ENCODE measurements at places on chromosomes 6 and 20.

DNA sequence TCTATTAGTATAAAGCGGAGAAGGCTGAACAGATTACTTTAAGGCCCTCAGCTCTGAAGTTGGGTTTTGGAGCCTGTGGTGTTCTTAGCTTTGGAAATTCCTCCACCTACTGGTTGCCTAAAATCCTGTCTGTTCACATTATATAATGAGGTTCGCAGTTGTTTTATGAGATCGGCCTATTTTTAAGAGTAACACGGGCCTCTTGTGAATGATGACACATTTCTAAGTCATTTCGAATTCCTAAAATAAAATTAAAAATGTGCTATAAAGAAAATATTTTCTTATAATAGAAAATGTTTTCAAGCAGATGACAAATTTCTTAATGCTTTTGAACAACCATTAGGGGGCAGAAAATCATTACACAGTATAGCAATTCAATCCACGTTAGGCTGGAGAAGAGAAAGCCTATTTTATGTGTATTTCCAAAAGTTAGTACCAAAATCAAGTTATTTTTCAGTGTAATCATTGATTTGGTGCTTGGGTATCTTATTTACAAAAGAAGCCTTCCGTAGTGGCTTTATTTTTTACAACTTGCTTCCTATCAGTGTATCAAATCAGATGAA, 15.8 kb upstream of the FAM8A1 start:
- peak; percentile 55 for DNase-seq

- DNase-seq = no peak
Measured at GRCh38 chr20:31842471-31843157, 2.8 kb downstream of the FOXS1 start.

DNA sequence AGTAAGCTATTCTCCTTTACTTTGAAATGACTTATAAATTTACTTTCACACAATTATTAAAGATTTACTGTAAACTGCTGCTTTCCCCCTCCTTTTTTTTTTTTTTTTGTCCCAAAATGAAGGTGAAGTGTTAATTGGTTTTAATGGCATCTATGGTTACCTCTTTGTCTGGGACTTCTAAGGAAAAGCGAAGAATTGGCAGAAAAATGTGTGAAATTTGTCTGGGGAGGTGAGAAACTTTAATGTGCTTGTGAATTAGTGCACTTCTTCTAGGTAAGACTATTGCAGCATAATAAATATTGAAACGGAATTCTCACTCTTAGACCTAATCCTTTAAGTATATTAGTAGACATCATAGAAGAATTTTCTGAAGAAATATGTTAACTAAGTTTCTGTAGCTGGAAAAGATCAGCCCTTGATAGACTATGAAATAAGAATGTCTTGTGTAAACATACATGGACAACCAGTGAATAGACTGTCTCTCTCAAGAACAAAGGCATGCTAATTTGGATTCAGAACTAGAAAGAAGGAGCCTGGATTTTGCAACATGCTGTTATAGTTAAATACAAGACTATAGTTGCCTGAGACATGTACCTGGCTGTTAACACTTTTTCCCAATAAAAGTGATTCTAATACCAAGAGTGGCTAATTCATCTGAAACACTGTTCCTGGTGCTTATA, 23.9 kb downstream of the FLRT3 start:
- no peak for DNase-seq

DNA sequence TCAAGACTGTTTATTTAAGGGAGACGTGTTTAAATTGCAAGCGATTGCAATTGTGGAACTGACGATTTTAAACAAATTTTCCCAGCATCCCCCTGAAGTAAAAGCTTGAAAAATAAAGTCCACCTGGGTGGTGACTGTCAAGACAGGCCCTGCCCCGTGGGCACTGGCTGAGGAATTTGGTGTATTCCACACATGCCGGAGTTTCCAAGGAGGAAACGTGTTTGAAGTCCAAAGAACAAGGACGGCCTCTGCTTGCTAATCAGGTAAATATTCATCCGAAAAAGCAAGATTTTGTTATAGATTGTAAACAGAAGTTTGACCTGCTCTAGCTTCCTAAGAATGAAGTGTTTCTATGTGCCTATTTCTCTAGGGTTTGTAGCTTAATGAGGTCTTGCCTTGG, 505.1 kb downstream of the QKI start:
- no peak for DNase-seq

DNA sequence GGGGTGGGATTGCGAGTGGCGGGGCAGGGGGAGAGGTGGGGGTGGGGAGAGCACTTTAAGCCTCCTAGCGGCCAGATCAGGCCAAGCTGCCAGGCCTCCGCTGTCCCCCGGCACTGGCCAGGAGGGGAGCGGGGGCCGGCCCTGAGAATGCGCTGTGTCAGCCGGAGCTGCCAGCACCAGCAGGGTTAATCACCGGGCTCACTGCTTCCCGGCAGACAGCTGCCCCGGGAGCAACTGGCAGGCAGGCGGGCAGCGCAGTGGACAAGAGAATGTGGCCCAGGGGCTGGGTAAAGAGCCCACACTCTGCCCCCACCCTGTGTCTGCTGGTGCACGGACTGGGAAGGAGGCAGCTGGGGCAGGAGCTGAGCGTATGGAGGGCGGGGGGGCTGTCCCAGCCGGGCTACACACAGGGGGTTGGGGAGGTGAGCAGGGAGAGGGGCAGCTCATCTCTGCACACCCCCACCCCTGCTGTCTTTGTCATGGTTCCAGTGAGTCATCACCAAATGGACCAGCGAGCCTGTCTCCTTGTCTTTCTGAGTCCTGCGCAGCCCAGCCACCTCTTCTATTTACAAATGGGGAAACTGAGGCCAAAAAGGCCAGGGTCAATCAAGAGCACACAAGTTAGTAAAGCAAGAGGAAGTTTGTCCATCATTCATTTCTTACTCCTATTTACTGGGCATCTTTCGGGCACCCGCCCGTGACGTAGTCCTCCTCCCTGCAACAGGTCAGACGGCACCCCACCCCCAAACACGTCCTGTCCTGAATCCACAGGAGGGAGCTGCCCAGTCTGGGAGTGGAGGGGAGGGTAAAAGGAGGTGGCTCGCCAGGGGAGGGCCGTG, 2.1 kb upstream of the LAMA5 start:
- DNase-seq = no peak

DNA sequence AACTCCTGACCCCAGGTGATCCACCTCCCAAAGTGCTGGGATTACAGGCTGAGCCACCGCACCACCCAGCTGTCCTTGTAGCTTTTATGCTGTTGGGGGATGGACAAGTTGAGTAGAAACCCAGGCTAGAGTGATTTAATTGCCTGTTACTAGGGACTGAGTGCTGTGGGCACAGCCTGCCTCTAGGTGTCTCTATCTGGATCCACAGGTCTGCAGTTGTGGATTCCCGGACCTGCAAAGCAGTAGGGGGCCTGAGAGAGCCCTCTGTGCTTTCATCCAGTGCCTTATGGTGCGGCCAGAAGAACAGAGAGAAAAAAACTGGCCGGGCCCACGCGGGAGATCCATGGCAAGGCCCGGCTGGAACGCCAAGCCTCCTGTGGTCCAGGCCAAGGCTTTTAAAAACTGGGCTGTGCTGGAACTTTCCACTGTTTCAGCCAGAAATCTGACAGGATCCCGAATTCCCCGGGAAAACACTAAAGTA, 5.2 kb downstream of the SIRPA start:
- no peak for DNase-seq

DNA sequence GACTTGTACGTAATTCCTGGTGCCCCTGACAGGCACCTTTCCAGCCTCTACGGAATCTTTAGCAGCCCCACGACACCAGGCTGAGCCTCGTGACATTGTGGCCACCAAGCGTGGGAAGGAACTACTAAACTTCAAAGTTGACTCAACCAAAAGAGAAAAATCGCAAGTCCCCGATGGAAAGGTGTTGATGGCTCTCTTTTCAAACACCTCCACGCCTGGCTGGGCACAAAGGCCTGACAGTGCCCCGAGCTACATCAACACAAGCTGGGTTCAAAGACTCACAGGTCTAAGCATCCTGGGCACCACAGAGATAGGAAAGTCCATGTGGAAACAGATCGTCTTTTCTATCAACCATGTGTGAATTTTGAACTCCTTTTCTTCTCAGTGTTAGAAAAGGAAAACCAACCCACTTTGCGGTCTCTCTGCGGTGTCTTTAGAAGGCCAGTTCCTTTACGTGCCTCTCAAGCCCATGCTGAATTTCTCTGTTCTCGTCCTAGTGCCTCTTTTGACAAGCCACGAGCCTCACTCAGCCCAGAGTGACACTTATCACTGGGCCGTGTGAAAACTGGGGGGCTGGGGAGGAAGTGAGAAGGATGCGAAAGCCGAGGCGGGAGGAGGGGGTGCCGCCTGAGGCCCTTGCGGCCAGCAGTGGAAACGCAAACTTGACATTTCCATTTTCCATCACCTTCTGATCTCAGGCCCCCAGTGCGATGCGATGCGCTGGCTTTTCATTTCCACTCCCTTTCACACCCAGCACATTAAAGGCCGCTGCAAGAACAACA, 59.4 kb downstream of the GFOD1 start:
- no peak for DNase-seq

GRCh38 chr20:5484926-5485325, 168.2 kb upstream of the PROKR2 start:
- no peak for DNase-seq

DNA sequence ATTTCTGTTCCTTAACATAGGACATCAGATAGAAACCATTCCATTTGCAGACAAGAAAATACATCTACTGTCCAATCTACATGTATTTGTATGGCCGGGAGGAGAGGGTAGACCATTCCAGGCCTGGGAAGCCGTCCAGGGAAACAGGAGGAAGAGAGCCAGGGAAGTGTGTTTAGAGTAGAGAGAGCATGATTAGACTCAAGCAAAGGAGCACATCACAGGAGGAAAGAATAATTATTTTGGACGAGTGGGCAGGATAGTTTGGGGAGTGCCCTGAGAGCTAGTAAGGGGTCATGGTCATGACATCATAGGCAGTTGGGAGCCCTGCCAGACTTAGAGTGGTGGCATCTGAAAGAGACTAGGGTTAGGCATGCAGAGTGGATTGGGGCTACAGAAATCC, 250.0 kb downstream of the HIVEP2 start:
- no peak for DNase-seq

DNA sequence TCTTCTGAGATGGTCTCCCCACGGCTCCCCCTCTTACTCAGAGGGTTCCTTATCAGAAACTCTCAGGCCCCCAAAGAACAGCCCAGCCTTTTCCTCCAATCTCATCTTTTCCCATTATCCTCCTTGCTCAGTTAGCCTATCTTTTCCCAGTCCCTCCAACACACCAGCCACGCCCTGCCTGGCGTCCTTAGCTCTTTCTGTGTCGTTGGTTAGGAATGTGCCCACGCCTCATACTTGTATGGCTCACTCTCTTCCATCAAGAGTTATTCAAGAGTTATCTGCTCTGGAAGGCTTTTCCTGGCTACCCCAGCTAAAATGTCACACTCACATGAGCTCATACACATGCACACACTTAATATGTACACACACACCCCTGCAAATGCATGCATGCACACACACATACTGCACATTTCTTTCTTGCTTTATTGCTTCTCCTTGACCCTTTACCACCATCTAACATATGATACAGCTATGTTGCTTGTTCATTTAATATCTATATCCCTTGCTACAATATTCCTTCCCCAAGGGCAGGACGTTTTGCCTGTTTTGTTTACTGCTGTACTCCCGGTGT, 37.6 kb downstream of the SLC2A10 start:
- no peak for DNase-seq

DNA sequence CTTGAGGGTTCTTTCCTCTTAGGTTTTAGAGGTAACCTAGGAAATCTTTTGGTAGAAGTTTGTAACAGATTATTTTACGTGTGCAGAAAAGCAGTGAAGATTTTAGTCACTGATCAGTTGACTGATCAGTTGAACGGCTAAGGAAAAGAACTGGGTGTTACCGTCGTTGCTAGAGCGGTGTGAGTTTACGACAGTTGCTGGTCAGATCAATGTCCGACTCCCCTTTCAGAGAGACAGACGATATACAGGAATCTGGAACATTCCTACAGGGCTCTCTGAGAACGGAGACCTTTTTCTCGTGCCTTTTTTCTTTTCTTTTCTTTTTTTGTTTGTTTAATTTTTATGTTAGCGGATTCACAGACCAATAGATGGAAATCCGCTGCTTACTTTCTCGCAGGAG, 132.1 kb upstream of the ZNF184 start:
- DNase-seq = no peak

GRCh38 chr20:363319-364078, 16.6 kb downstream of the NRSN2 start:
- no peak for DNase-seq

- DNase-seq = peak; percentile 59
Measured at GRCh38 chr6:107493158-107494057, 3.5 kb downstream of the SOBP start.

- DNase-seq = peak; percentile 43
Measured at GRCh38 chr6:118319894-118320649, 228.0 kb upstream of the PLN start.

GRCh38 chr6:99613409-99613704, 6.7 kb downstream of the PRDM13 start:
- DNase-seq = no peak

DNA sequence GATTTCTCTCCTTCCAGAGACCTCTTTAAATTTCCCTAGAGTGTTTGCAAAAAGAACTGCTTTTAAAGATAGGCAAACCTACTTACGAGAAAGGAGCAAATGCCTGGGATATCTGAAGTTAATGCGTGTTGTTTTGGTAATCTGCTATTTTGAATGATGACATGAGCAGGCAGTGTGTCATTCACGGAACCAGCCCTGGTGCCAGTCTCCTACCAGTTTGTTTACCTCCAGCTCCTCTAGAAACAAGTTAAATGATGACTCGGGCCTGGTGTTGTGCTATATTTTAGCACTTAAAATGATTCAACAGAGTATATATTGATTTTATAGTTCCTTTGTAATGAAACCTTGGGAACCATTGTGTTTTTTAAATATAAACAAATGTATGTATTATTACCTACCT, 41.1 kb upstream of the MAP3K4 start:
- no peak for DNase-seq

GRCh38 chr6:134544737-134545136, 226.8 kb upstream of the SGK1 start:
- no peak for DNase-seq

- DNase-seq = no peak
Measured at GRCh38 chr6:127342296-127342945, 988 bp downstream of the ECHDC1 start.

- no peak for DNase-seq
Measured at GRCh38 chr6:16391451-16391912, 153.1 kb downstream of the GMPR start.

GRCh38 chr20:12166053-12166717, 248.5 kb downstream of the BTBD3 start:
- no peak for DNase-seq

GRCh38 chr6:35603326-35604202, 85.2 kb downstream of the FKBP5 start:
- DNase-seq = peak; percentile 28

GRCh38 chr20:46575937-46576461, 25.5 kb upstream of the OCSTAMP start:
- DNase-seq = no peak

DNA sequence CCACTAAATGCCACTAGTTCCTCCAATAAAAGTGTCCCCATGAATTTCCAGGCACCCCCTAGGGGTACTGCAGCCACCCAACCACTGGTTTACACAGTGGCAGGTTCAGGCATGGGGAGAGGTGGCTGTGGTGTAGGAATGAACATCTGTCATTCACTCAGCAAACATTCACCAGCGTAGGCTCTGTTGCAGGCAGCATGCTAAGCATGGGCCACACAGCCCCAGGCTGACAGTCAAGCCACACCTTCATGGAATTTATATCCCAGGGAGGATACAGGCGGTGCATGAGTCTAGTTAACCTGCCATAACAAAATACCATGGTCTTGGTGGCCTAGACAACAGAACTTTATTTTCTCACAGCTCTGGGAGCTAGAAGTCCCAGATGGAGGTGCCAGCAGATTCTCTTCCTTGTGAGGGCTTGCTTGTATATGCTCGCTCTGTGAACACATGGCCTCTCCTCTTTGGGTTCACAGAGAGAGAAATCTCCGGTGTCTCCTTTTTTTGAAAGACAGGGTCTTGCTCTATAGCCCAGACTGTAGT, 135.7 kb downstream of the EYA2 start:
- DNase-seq = no peak

Measured in NCI-H774 (cell line).